ENCODE measurements at places on chromosomes 13 and 19.
A peak's percentile ranks its signal among the peaks of the same experiment; 100 is the strongest.

- DNase-seq: no peak
Measured at GRCh38 chr19:42378225-42379215, 11.6 kb downstream of the CNFN start.

DNA sequence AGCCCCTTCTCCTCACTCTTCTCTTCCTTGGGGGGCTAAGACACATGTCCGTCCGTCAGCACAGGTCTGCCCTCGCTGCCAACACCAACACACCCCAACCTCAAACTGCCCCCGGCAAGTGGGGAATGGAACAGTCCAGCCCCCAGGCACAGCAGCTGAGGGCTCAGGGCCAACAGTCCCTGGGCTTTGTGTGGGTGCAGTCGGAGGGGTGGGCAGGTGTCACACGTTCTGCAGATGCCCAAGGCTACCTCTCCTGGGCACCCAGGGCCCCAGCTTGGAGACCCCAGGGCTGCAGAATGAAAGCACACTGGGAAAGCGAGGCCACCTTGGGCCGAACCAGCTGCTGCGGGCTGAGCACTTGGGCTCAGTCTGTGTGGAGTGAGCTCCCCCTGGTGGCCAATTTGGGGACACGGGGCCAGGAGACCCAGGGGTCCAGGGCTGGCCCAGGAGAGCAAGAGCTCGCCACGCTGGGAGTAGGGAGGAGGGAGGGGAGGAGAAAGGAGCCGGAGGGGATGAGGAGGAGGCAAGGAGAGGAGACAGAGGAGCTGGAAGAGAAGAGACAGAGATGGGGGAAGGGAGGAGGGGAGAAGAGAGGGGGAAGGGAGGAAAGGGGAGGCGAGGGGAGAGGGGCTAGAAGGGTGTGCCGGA, 14.0 kb upstream of the ATP8B3 start:
- DNase-seq: peak; percentile 1

GRCh38 chr13:72255908-72256307, 388.9 kb upstream of the DACH1 start:
- DNase-seq: peak; percentile 62

- no peak for DNase-seq
Measured at GRCh38 chr19:45793178-45793564, 526 bp upstream of the DMWD start.

DNA sequence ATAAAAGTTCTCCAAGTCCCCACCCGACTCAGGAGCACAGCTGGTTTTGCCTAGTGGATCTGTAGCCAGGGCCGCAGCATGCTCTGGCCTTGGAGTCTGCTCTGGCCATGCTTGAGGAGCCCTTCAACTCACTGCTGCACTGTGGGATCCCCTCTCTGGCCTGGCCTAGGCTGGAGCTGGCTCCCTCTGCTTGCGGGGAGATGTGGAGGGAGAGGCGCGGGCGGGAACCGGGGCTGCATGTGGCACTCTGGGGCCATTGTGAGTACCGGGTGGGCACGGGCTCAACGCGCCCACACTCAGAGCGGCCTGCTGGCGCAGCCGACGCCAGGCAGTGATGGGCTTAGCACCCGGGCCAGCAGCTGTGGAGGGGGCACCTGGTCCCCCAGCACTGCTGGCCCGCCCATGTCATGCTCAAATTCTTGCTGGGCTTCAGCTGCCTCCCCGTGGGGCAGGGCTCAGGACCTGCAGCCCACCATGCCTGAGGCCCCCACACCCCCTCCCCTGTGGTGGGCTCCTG, 57.0 kb upstream of the ATP12A start:
- DNase-seq: no peak

GRCh38 chr13:58907347-58907746, 1256.4 kb downstream of the DIAPH3 start:
- no peak for DNase-seq

DNA sequence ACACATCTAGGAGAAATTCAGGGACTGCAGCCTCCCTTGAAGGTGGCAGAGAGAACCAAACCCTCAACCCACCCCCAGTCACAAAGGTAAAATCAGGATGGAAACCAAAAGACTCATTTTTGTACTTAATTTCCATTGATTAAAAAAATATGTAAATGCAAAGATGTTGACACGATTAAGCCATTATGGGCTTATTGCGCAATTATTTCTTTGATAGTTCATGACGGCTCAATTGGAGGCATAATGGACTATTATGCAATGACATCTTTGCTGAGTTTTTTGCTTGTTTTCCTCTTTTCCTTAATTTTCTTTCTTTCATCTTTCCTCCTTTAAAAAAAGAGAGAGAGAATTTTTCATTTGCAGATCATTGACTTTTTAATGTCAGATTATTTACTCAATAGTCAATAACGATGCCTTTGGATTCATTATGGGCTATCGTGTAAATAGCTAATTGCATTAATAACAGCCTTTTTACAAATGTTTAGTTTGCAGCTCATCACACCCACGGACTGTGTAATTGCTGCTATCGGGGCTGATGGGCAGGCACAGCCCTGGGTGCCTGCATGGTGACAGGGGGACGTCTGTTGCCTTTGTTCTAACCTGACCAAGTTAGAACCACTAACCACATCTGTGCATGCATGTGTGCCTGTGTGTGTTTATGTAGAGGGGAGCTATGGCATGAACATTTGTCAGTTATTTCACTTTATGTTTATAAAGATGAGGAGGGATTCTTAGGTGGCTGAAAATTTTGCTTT, 482.4 kb upstream of the TSHZ3 start:
- DNase-seq: no peak

- no peak for DNase-seq
Measured at GRCh38 chr13:73902296-73902695, 231.9 kb downstream of the KLF12 start.

- DNase-seq: no peak
Measured at GRCh38 chr13:22062478-22063205, 391.8 kb downstream of the FGF9 start.

GRCh38 chr19:12365236-12366162, at the start of gene ZNF442:
TSS of gene ZNF442 (minus strand) at chr19:12365683. CDS start at chr19:12363631, 2,052 bp downstream.
- DNase-seq: peak; percentile 85

- DNase-seq: no peak
Measured at GRCh38 chr19:41755328-41755913, at the start of gene CEACAM6. TSS of gene CEACAM6 (plus strand) at chr19:41755530. CDS start at chr19:41755639, 109 bp downstream.

DNA sequence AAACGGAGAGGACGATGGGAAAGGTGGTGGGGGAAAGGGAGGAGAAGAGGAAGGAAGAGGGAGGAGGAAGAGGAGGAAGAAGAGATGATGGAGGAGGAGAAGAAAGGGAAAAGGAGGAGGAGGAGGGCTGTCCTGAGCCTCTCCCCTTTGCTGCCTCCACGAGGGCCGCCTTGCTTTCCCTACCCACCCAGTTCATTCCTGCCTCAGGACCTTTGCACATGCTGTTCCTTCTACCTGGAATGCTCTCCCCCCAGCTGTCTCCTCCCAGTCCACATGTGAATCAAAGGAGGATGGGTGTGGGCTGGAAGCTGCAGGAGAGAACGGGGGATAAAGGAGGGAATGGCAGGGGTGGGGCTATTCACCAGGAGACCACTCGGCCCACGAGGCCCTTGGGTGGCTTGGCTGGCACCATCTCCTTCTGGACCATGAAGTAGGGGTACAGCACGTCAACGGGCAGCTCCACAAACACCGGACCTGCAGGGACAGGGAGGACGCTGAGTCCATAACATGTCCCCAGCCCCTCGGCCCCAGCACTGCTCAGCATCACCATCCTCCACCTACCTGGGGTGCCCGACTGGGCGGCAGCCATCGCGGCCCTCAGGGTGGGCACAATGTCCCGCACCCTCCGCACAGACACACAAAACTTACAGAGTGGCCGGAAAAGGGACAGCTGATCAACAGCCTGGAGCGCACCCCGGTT, 15.3 kb downstream of the SYDE1 start:
- DNase-seq: no peak

DNA sequence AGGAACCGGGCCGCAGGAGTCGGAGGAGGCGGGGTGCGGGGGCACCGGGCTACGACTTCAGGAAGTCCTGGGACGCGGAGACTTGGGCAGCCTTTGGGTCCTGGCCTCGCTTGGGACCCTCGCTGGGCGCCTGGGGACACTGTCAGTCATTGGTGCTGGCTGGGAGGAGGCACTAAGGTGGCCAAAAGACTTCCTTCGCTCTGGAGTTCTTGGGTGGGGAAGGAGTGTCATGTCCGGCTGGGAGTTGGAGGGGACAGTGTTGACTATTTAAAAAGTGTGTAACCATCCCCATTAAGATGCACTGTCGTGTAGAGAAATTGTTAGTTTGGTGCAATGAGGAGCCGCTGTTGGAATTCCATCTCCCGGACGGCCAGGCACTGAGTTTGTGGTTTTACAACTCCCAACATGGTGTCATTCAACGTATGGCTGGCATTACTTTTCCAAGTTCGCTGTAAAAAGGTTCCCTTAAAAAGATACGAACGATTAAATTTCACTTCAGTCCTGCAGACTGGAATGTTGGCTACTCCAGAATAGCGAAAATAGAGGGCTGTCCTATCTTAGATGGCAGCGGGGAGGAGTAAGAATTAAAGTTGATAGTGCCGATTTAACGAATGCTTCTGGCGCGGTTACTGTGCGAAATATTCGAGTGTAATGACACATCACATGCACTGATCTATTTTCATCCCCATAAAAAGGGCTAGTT, 776 bp downstream of the DNAJC3 start:
- no peak for DNase-seq

DNA sequence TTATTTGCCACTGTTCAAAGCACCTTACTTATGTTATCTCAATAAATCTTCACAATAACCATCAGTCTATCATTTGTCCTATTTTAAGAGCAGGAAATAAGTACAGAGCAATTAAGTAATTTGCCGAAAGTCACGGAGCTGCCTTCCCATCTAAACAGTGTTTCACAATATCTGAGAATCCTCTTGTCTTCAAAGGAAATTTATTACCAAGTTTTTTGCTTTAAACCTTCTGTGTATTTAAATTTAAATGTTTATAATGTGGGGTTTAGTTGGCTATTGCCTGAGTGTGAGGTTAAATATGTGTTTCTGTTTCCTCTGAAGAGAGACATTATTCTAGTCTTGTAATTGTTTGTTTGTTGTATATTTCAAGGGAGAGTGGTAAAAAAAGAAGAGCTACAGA, 633.1 kb downstream of the EFNB2 start:
- peak; percentile 42 for DNase-seq

DNA sequence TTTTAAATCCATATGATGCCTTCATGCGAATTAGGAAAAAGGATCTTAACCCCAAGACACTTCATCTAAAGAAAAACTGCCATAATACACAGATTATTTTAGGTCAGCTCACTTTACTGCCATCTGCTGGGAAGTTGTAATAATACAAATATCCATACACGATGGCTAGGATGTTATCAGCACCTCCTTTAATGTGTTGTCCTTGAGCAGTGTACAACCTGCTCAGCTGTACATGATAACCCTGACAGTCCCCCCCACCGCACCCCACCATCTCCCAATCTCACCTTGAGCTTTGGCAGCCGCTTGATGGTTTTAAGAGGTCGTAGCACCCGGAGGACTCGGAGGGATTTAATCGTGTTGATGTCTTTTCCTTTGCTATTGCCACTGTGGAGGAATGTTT, 112.2 kb downstream of the IER2 start:
- no peak for DNase-seq

GRCh38 chr19:29505097-29505824, 20.5 kb upstream of the VSTM2B start:
- no peak for DNase-seq
